ENCODE measurements at places on chromosomes 6 and 20.

- DNase-seq = peak; percentile 71
Measured at GRCh38 chr6:135002229-135002844, 52.3 kb downstream of the HBS1L start.

DNA sequence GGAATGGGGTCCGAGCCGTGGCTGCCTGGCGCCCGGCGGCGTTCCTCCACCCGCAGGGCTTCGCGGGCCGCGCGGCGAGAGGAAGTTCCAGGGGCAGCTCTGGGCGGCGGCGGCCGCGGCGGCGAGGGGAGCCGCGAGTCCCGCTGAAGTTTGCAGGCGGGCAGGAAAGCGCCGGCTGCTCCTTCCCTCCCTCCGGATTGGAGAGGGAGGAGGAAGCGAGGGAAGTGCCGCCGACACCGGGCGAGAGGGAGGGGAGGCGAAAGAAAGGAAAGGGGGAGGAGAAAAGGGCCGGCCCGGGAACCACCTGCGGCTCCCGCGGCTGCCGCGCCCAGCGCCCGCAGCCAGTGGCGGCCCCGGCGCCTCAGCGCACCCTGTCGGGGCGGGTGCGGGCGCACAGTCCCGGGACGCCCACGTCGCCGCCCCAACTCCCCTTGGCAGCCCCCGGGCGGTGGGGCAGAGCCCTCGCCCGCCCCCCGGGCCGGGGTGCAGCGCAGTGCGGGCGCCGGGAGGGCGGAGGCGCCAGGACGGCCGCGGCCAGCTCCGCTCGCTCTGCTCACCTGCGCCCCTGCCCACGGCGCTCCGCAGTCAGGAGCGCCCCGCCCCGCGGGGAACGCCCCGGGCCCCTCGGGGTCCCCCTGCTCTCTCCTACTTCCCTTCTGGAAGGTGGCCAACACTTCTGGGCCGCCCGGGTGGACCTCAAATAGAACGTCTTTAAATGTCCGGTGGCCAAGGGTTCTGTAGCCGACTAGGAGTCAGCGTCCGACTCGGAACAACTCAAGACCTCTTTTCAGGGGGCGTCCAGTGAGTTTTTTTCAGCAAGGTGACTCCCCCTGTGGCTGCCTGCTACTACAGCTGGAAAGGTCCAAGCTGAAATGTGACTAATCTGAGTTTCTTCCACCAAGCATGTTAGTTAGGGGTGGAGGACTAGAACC lies 80.3 kb upstream of the CCDC28A start:
- DNase-seq = peak; percentile 70

GRCh38 chr6:151675746-151676459 lies 131.6 kb upstream of the ESR1 start:
- peak; percentile 54 for DNase-seq

- no peak for DNase-seq
Measured at GRCh38 chr6:15747354-15747883, 84.6 kb upstream of the DTNBP1 start.

DNA sequence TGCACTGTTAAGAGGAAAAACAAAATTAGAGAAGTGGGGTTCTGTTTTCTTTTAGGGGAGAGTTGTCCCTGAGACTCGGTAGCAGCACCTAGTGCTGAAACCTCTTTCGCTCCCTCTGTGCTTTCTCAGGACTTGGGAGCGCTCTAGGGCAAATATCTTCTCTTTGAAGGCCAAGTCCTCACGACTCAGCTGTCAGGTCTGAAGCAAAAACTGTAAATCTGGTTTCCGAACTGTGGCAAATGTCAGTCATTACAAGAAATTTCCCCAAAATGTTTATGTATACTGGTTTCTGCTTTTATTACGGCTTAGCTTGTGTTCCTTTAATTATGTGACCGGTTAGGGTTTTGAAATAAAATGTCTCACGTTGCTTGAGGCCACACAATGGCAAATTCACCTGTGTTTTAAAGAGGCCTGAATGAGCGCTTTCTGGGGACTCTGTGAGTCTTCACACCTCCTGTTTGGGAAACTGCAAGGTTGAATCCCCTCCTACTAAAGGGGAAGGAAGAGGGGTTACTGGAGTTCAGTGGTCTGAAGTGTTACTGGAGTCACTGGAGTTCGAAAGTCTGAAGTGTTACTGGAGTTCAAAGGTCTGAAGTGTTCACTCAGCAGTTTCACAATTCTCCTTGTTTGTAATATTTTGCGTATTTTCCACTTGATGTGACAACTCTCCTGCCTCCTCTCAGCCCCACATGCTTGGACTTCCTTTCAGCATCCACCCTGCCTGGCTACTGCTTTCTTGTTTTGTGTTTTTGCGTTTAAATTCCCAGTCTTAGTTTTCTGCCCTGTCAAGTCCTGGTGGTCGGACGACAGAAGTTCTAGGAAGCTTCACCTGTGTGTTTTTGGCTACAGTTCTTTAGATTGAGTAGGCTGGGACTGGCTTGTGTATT lies 1.6 kb downstream of the SMPDL3A start:
- peak; percentile 11 for DNase-seq

DNA sequence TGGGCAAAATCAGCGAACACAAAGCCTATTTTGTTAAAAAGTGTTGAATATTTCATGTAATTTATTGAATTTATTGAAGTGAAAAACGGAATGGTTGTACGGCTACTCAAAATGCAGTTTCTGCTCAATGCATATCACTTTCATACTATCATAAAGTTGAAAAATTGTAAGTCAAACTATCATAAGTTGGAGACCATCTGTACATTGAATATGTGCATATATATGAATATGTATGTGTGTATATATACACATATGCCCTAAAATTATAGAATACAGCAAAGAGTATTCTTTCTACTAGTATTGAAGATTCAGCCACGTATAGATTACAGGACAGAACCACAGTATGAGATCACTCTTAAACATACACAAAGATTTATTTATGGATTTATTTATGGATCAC lies 499.0 kb upstream of the SULF2 start:
- DNase-seq = no peak
